ENCODE measurements at places on chromosomes 2 and 18. TPM values are rescaled to one million over a fixed set of nuclear protein-coding genes. Genes with fewer than 3 reads are reported as not detected.

- DNase-seq = peak; percentile 84
Measured at GRCh38 chr18:8480506-8481328, 128.5 kb upstream of the RAB12 start.

DNA sequence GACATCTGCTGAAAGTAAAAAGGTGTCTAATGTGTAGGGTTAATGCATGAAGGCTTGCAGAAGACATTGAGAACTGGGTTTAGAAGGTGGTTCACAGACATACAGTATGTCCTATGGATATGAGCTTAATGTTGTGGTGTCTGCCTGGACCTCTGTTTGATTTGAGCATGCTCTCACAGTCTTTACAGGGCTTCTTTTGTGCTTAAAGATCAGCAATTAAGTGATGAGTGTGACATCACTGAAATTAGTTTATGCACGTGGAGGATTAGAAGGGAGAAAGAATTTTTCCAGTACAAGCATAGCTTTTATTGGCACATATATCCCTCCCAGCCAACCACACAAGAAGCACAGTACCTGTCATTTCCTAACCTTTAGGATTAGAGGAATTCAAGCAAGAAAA is 367.5 kb upstream of the RAB12 start:
- no peak for DNase-seq

DNA sequence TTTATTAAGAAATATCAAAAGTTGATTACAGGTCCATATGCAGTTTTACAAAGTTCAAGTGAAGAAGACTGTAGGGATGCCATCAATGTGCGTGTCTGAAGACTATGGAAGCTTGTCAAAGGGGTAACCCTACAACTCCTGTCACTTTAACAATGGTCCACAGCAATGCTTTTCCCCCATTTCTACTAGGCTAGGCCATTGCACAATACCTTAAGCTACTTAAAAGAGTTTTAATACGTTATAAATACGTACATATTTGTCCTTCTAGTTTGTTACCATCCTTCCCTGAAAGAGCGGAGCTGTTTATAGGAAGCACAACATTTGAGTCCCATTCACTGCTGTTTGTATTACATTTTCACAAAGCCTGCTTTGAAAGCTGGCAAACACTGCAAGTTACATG is 26.7 kb downstream of the CNRIP1 start:
- no peak for DNase-seq

DNA sequence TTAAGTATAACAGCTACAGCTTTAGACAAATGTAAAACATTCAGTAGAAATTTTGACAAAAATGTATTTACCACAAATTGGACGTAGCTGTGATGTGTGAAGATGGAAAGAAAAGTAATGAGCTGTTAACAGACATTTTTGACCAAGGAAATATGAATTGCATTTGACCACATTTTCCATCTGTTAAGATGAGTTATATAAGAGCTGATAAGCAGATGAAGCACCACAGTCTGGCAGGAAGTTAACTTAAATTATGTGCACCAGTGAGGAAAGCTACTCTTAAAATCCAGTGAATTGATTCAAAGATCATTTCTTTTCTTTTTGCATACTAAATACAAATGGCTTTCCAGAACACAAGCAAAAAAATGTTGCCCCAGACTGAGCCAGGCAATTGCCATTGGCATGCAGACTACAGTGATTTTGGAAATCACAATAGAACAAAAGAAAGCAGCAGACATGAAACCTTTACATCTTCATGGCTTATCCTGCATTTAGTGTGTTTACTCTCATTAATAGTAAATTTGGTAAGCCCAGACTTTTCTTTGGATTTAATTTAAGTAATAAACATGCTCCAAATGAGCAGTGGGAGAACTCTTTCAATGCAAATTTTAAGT is 493.7 kb downstream of the TMX3 start:
- no peak for DNase-seq

GBX2 gene
- not detected for total RNA-seq

Data from cardiac muscle cell (in vitro differentiated cells and primary cell).